ENCODE measurements at places on chromosomes 12 and 14.
A peak's percentile ranks its signal among the peaks of the same experiment; 100 is the strongest.

GRCh38 chr14:89425931-89426330, 8.9 kb upstream of the FOXN3 start:
- DNase-seq, result no peak

DNA sequence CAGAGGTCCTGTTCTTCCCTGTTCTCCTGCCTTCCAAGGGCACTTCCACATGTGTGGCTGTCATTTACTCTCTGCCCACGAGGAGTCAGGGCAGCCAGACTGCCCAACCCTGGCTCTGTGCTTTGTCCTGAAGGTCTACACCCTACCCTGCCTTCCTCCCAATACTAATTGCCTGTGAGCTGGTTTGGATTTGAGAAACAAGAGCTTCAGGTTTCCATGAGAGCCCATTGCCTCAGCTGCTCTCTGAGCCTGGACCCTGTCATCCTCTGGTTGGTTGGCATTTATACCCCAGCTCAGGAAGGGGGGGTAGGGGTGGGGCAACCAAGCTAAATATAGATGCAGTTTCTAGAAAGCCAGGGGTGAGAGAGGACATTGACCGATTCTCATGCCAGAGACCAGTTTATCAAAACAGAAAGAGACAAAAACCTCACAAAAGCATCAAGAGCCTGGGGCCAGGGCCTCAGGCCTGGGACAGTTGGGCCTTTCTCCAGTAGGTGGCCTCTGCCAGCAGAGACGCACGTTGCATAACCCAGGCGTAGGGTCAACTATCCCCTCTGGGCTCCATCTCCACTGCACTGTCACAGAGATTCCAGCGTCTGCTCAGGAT, 34.5 kb downstream of the VDR start:
- no peak for DNase-seq

- no peak for DNase-seq
These were observed 13.9 kb upstream of the RPH3A start for GRCh38 chr12:112777387-112778310.

DNA sequence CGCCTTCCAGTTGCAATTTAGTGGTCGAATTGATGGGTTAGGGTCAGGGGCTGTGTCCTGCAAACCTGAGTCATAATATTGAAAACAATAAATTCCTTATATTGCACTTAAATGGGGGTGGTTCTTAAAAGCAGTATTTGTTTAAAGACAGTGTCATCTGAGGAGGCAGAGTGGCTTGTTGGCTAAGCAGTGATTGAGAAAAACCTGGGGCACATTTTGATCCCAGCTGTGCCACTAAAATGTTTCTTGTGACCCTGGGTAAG, 48.4 kb downstream of the FBXW8 start:
- DNase-seq, result no peak

GRCh38 chr12:64171715-64172114, 50.4 kb downstream of the KICS2 start:
- DNase-seq, result peak; percentile 33

GRCh38 chr12:103140286-103140685, 182.8 kb downstream of the ASCL1 start:
- DNase-seq, result no peak

DNA sequence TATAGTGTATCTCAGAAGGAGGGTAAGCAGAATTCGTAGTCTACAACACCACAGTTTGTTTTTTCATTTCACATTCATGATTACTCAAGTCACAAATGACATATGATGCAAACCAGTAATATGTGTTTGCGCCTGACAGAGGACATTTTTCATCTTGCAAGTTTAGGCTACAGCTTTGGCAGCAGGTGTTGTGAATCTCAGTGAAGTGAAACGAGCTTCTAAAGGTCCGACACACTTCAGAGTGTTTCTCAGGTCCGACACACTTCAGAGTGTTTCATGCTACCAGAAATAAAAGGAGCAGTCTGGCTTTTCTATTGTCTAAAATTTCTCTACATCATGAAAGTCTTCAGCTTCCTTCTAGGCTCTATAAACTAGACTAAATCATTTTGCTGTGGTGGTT, 22.7 kb downstream of the CLEC14A start:
- no peak for DNase-seq

DNA sequence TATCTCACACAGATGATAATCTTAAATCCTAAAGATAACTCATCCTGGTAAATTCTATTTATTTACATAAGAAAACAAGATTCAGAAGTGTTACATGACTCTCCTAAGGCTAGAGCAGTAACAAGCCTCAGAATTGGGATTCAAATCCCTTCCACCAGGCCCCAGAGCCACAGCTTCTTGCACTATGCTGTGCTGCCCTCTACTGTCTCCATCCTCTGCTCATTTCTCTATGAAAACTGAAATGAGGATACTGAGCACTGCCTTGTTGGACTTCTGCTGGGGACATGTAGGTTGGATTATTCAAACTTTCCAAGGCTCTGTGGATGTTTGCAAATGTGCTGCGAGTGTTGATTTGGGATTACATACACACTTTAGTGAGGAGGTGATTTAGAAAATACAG, 23.5 kb upstream of the C12orf50 start:
- peak; percentile 60 for DNase-seq

DNA sequence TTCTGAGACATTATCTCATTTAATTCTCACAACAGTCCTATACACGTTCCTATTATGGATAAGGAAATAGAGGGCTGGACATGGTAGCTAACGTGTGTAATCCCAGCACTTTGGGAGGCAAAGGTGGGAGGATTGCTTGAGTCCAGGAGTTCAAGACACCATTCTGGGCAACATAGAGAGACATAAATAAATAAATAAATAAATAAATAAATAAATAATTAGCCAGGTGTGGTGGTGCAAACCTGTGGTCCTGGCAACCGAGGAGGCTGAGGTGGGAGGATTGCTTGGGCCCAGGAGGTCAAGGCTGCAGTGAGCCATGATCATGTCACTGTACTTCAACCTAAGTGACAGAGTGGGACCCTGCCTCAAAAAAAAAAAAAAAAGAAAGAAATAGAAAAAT, 22.6 kb downstream of the DACT1 start:
- no peak for DNase-seq

DNA sequence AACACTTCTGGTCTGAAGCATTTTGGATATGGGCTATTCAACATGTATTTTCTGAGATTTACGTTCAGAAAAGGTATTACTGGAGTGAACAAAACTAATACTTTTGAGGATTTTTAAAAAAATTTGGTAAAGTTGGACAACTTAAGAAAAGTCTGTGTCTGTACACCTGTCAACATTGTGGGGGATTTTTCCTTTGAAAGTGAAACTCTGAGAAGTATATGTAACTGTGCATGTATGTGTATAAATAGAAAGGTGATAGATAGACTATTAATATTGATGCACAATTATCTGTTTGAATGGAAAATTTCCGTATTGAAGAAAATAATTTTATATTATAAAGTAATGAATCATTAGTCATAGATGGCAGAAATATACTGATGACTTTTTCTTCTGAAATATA, 312.8 kb upstream of the MDGA2 start:
- DNase-seq, result no peak

DNA sequence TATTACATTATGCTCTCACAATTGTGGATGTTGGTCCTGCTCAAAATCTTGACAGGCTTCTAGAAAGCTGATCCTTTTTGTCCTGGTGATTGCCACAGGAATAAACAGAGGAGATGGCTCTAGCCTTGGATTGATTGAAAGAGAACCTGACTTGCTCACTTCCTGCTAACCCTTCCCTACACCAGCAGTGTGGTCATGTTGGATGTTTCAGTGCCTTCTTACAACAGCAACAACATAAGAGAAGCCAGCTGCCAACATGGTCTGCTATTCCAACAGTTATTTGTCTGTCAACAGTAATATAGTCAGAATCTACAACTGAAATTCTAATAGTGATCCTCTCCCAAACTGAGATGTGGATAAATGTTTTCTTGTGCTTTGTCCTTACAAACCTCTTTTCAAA, 311.6 kb upstream of the DIO2 start:
- DNase-seq, result no peak

- peak; percentile 80 for DNase-seq
These were observed 2.5 kb upstream of the TEP1 start for GRCh38 chr14:20415782-20416206.

DNA sequence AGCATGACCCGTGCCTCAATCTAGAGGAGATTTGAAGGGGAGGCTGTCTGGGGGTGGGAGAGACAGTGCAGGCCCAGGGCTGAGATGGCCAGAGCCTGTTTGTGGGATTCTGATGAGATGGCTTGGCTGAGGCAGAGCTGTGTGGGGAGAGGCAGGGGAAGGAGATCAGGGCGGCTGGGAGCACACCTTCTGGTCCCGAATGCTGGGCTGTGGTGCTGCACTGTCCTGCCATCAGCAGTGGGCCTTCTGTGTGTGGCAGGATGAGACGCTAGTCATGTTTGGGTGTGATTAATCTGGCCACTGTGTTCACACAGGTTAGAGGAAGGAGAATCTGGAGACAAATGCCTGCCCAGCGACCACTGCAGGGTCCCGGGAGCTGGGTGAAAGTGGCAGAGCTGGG, 300.9 kb downstream of the CACNA1C start:
- DNase-seq, result no peak

GRCh38 chr14:24612196-24612595, 2.7 kb upstream of the GZMH start:
- DNase-seq, result peak; percentile 10

GRCh38 chr14:50086321-50086711, 30.1 kb downstream of the VCPKMT start:
- no peak for DNase-seq
